CD4-positive, alpha-beta T cell treated with Interleukin-6 at 100 ng/mL for 8 hours (primary cell): ENCODE measurements at places on chromosomes 4 and X.

DNA sequence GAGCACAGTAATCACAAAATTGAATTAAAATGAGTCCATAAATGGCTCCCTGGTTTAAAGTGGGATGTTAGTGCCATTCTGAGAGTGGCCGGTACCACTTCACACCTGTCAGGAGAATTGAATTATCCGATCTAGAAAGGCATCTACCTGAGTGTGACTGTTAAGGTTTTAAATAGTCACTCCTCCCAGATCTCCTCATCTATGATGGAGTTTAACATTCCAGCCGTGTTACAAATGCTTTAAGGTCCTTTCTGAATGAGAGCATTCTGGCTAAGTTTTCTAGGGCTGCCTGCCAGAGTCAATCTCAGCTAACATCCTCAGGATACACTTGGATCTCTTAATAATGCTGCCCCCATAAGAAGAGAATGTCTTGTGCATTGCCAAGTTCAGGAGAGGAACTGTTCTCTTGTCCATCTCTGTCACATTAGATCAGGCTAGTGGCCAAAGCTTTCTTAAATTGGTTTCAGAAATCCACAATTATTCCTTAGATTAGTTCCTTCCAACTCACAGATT lies 231.1 kb downstream of the SLC39A8 start:
- DNase-seq: no peak

GRCh38 chr4:133389029-133389428 lies 239.9 kb downstream of the PCDH10 start:
- DNase-seq: no peak

GRCh38 chr4:75490155-75490554 lies 24.0 kb downstream of the RCHY1 start:
- DNase-seq: no peak

GRCh38 chr4:81196126-81196650 lies 18.8 kb downstream of the PRKG2 start:
- DNase-seq: no peak

GRCh38 chr4:80215449-80216052 lies 18.2 kb downstream of the PRDM8 start:
- DNase-seq: peak; percentile 9
